Testis (tissue), 5 donors: ENCODE measurements at places on chromosomes 1 and 21. TPM values are rescaled to one million over a fixed set of nuclear protein-coding genes. Genes with fewer than 3 reads are reported as not detected.
A peak's percentile ranks its signal among the peaks of the same experiment; 100 is the strongest.

The ATPAF1 gene
- total RNA-seq: 76.7 TPM

The KIF2C gene
- 130 TPM for total RNA-seq

The LEFTY1 gene
- total RNA-seq: 0.63 TPM

The DIRAS3 gene
- total RNA-seq: 0.39 TPM

The WDR64 gene
- total RNA-seq: 5.5 TPM

DNA sequence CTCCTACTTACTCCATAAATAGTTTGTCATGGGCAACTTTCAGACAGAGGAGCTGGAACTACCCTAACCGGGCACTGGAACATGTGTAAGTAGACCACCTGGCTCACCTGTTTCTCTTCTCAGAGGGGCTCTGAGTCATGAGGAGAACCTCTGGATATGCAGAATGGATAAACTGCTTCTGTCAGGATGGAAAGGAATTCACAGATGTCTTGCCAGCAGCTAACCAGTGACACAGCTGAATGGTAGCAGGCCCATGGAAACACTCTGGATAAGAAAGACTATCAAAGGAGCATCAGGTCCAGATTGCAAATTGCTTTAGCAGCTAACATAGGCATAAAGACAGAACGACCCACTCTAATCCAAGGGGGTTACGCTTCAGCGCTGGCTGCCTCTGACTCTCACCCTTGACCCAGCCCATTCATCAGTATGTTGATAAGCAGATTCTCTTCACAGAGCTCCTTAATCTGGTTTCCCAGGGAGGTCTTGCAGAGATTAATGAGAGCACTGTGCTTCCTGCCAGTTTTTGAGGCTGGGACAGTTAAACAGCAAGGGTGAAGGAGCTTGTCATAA is 54.2 kb downstream of the HIVEP3 start:
- no peak for DNase-seq
- H3K27me3 ChIP-seq: no peaks in the 10 kb centered on the region
- no peak overlapping the region for H3K4me3 ChIP-seq
- H3K36me3 ChIP-seq: no peaks in the 10 kb centered on the region

GRCh38 chr1:18936814-18937481 is 19.5 kb downstream of the IFFO2 start:
- H3K27me3 ChIP-seq: no peaks in the 10 kb centered on the region
- no peaks in the 10 kb centered on the region for H3K4me1 ChIP-seq
- DNase-seq: no peak
- no peaks in the 10 kb centered on the region for H3K36me3 ChIP-seq
- no peak overlapping the region for H3K27ac ChIP-seq
- no peak overlapping the region for H3K4me3 ChIP-seq

GRCh38 chr1:33049371-33049770 is 12.7 kb upstream of the AK2 start:
- no peaks in the 10 kb centered on the region for H3K36me3 ChIP-seq
- no peak for DNase-seq
- no peaks in the 10 kb centered on the region for H3K27me3 ChIP-seq
- H3K4me1 ChIP-seq: no peaks in the 10 kb centered on the region
- no peak overlapping the region for H3K4me3 ChIP-seq

DNA sequence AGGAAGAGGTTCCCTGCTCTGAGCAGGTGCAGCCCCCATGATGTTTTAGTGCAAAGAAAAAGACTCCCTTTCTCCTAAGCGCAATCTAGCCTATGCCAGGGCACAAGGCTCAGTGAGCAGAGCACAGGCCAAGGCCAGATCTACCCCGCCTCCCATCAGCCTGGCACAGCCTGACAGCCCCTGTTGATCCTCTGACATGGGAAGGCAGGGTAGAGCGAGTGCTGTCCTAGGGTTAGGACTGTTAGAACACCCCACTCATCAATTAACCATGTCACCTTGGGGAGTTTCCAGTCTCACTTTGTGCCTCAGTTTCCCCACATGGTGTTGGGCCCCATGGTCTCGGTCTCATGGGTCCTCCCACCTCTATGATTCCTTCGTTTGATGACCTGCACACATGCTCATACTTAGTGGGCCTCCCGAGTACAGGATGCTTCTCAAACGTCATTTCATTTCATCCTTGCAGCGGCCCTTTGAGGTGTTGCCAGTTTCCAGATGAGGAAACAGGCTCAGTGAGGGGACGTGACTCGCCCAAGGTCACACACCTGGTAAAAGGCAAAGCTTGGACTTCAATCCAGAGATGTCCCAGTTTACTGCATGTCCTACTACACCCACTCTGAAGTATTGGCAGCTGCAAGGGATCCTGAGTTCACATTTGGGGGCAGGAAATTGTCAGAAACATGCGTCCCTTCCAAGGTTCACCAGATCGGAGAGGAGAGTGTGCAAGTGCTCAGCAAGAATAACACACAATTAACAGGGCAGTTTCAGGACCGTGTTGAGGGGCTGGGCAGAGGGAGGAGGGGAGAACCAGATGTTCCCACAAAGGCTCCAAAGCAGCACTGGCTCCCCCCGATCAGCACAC is 213.3 kb downstream of the TRABD2B start:
- no peak overlapping the region for H3K4me3 ChIP-seq
- no peak overlapping the region for H3K27ac ChIP-seq
- no peaks in the 10 kb centered on the region for H3K27me3 ChIP-seq
- peak; percentile 30 for DNase-seq
- H3K36me3 ChIP-seq: no peaks in the 10 kb centered on the region

GRCh38 chr1:209544098-209544497 is 39.4 kb upstream of the CAMK1G start:
- no peak overlapping the region for H3K27ac ChIP-seq
- no peaks in the 10 kb centered on the region for H3K4me1 ChIP-seq
- no peak overlapping the region for H3K4me3 ChIP-seq
- H3K36me3 ChIP-seq: no peaks in the 10 kb centered on the region

- no peaks in the 10 kb centered on the region for H3K4me1 ChIP-seq
- no peaks in the 10 kb centered on the region for H3K27me3 ChIP-seq
- H3K27ac ChIP-seq: no peak overlapping the region
- no peak overlapping the region for H3K4me3 ChIP-seq
Measured at GRCh38 chr1:184376369-184376768, 10.5 kb upstream of the C1orf21 start.

DNA sequence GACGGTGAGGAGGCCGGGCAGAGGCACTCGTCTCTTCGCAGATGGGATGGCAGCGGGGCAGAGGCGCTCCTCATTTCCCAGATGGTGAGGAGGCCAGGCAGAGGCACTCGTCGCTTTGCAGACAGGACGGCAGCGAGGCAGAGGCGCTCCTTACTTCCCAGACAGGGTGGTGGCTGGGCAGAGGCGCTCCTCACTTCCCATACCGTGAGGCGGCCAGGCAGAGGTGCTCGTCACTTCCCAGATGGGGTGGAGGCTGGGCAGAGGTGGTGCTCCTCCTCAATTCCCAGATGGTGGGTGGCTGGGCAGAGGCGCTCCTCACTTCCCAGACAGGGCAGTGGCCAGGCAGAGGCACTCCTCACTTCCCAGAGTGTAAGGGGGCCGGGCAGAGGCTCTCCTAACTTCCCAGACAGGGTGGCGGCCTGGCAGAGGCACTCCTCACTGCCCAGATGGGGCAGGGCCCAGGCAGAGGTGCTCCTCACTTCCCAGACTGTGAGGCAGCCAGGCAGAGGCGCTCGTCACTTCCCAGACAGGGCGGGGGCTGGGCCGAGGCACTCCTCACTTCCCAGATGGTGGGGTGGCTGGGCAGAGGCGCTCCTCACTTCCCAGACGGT is 9.9 kb downstream of the TCHHL1 start:
- DNase-seq: no peak
- no peaks in the 10 kb centered on the region for H3K36me3 ChIP-seq
- no peak overlapping the region for H3K4me3 ChIP-seq
- no peaks in the 10 kb centered on the region for H3K27me3 ChIP-seq

GRCh38 chr1:16095447-16095846 is 22.0 kb upstream of the FAM131C start:
- no peak overlapping the region for H3K4me3 ChIP-seq
- peaks cover 4% of the 10 kb centered on the region for H3K4me1 ChIP-seq
- no peak for DNase-seq
- no peaks in the 10 kb centered on the region for H3K36me3 ChIP-seq

DNA sequence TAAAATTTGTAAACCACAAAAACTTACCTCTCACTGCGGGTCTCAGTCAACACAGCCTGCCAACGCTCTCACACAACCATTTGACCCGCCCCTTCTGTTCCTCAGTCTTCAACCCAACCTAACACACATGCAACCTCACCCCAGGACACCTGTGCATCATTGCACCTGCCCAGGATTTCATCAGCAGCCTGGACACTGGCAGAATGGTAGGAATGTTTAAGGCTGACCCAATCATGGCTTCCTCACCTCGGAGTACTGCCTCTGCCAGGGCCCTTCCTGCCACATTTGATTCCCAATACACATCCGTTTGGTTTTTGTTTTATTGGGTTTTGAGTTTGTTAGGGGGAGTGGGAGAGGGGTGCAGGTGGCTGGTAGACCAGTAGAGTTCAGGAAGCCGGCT is 40.7 kb downstream of the TOMM20 start:
- no peak overlapping the region for H3K4me3 ChIP-seq
- no peak overlapping the region for H3K27ac ChIP-seq
- H3K27me3 ChIP-seq: no peaks in the 10 kb centered on the region
- no peaks in the 10 kb centered on the region for H3K36me3 ChIP-seq

DNA sequence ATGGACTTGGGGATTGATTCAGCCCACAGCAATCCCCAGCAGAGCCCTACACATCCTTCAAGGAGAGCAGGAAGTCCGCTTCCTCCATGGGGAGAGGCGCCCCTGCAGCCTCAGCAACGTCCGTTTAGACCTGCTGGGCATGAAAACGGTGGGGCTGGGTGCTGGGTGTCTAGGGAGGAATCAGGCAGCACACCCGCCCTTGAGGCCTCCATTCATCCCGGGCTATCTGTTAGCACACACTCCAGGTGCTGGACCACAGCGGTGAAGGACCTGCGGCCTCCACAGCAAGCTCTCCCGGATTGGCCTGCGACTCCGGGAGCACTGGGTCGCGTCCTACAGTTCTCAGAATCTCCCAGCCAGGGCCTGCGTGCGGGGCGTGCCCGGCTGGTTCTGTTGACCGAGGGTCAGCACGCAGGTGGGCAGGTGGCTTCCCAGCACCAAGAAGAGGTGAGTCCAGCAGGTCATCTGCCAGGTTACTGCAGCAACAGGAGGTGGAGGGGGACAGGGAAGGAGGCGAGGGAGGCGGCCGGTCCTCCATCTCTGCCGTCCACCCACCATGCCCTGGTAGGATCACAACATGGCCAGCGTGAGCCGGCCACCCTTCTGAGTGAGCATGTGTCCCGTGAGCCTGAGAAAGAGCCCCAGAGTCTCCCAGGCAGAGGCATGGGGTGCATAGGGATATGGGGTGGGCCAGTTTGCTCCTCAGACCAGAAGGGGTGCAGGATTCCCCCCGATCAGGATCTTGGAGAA is 96.6 kb downstream of the RIPK4 start:
- H3K27ac ChIP-seq: no peak overlapping the region
- no peak for DNase-seq
- no peaks in the 10 kb centered on the region for H3K36me3 ChIP-seq
- H3K4me1 ChIP-seq: no peaks in the 10 kb centered on the region
- no peak overlapping the region for H3K4me3 ChIP-seq
- H3K27me3 ChIP-seq: no peaks in the 10 kb centered on the region

DNA sequence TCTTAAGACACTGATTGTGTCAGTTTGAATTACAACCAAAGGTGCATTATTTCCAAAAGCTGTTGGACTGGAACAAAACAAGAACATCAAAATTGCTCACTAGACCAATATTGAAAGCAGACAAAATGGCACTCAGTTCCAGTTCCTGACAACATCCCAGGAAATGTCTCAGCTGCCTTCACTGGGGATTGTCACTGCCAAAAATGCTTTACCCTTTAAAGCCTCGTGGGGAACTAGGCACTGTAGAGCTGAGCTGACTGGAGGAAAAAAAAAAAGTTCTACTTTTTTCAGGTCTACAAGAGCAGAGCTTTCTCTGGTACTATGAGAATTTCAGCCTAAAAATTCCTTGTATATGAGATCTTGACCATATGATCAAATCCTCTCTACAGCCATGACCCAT is 21.9 kb downstream of the GPR52 start:
- no peaks in the 10 kb centered on the region for H3K36me3 ChIP-seq
- H3K27ac ChIP-seq: no peak overlapping the region
- no peak for DNase-seq
- no peaks in the 10 kb centered on the region for H3K4me1 ChIP-seq

DNA sequence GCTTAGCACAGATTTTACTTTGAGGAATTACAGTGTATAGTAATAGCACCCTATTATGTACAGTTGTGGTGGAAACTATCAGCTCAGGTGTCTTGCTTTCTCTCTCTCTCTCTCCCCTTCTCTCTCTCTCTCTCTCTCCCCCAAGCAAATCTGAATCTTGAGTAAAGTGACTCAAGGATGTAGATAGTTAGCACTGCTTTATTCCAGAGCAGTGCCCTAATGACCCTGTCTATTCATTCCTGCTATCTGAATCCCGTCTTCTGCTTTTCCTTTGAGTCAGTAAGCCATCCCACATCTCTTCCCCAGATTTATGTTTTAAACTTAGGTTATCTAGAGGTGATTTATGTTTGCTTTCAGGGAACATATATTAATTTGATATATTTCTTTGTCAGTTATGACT is 5.2 kb upstream of the HPCAL4 start:
- no peaks in the 10 kb centered on the region for H3K36me3 ChIP-seq
- H3K27ac ChIP-seq: no peak overlapping the region
- no peaks in the 10 kb centered on the region for H3K27me3 ChIP-seq
- peaks cover 19% of the 10 kb centered on the region for H3K4me1 ChIP-seq

DNA sequence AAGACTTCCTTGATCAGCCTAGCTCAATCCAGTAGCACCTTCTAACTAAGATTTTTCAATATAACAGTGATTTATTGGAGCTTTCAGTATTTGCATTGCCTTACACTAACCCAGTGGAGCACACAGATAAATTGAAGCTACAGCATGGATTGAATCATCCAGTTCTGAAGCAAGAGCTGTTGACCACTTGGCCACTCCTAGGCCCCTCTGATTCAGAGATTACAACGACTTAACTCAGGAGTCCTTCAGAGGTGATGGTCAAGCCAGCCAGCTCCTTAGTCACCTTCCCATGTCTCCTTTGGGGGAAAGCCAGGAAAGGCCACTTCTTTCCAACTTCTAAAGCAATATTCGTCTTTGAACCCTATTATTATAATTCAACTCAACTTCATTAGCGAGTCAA is 151.8 kb downstream of the TENT5C start:
- no peak overlapping the region for H3K4me3 ChIP-seq
- H3K36me3 ChIP-seq: no peaks in the 10 kb centered on the region
- H3K27me3 ChIP-seq: no peaks in the 10 kb centered on the region

DNA sequence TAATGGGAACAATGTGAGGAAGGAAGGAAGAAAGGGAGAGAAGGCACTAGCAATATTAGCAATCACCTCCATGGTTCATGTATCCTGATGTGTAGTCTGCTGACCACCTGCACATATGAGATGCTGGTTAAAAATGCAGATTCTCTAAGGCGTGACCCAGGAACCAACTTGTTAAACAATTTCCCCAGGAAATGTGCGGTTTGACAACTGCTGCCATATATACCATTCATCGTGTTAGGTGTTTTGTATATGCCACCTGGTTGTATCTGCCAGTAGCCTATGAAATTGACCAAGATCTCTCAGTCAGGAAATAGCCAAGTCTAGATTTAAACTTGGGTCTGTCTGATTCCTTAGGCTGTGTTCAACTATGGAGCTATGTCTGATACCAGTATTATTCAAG is 4.1 kb downstream of the SEMA4A start:
- no peaks in the 10 kb centered on the region for H3K27me3 ChIP-seq
- DNase-seq: no peak
- peaks cover 12% of the 10 kb centered on the region for H3K4me1 ChIP-seq
- no peak overlapping the region for H3K4me3 ChIP-seq
- H3K36me3 ChIP-seq: no peaks in the 10 kb centered on the region
- H3K27ac ChIP-seq: no peak overlapping the region
